ENCODE measurements at places on chromosomes 3 and 15.

- no peak for DNase-seq
Observed at GRCh38 chr3:102714567-102714966, 279.8 kb downstream of the ZPLD1 start.

DNA sequence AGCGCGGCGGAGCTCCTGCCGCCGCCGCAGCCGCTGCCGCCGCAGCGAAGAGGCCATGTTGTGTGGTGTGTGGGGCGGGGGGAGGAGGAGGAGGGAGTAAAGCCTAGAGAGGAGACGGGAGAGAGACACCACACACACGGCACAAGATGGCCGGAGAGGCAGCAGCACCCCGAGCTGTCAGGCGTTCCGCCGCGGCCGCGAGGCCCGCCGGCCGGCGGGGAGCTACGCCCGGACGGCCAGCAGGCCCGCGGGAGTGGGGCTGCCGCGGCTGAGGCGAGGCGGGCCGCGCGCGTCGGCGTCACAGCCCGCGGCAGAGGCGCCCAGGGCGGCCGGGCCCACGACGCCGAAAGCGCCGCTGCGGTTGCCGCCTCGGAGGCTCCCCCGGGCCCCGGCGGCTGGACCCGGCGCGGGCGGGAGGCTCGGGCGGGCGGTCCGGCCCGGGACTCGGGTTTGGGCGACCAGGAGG lies 17.4 kb upstream of the CHD2 start:
- no peak for DNase-seq

- DNase-seq: no peak
Observed at GRCh38 chr15:71055461-71055860, 59.8 kb upstream of the THSD4 start.

DNA sequence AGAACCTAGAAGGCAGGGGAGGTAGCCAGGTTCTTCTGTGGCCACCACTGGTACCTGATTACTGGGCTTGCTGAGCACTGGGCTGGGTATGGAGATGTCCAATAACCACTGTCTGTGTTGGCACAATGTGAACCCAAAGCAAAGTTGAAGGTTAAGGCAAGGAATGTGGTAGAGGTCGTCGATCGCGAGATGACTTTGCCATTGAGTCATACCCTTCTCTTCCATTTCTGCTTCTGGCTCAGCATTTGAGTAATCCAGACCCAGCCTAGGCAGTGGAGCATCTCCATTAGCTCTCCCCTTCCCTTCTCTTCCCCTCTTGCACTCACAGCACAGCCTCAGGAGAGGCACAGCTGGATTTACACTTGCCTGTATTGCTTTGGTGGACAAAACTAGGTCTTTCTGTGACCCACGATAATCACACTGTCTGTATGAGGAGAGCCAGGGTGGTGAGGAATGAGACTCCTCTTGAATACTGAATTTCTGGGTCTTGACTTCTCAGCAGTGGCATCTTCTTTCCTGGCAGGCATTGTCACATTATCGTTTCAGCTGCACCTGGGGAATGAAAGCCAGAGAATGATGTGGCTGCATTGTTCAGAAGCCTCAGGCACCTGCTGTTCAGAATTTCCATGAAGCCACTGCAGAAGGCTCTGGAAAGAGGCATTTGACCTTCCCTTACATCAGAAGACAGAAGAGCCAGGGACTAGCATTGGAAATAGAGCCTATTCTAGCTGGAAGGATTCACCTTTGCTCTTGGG lies 272.6 kb downstream of the PDCD6IP start:
- DNase-seq: no peak

GRCh38 chr15:67758619-67759300 lies 66.5 kb upstream of the SKOR1 start:
- DNase-seq: no peak

- DNase-seq: peak; percentile 19
Observed at GRCh38 chr15:68818769-68819494, 1.8 kb downstream of the ANP32A start.

GRCh38 chr3:156633335-156633734 lies 41.1 kb upstream of the TIPARP start:
- no peak for DNase-seq

DNA sequence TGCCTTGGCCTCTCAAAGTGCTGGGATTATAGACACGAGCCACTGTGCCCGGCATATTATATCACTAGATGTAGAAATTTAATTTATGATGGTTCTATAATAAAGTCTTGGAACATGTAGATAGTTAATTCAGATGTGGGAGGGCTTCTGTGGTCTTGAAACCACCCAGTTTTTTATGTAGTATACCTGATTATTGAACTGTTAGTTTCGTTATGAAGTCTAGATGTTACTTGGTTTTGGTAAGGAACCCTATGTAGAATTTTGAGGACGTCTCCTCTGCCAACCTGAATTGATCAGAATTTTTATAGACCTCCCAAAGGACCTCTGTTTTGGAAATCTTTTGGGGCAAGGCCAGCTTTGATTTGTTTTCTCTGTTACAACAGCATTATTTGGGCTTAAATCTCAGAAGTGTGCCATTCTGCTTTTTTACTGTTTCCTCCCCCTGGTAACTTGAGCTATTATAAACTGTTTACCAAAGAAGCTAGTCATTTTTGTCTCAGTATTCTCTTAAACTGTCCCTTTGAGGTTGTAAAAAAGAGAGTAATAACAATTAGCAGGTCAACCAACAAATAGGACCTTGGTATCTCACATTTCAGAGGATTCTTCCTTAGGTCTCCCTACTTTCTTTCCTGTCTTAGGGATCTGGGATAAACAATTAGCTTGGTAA lies 20.8 kb downstream of the AKAP13 start:
- DNase-seq: no peak

GRCh38 chr15:71162309-71162708 lies 47.0 kb downstream of the THSD4 start:
- DNase-seq: no peak

GRCh38 chr15:86183596-86184491 lies 104.2 kb downstream of the AGBL1 start:
- DNase-seq: peak; percentile 0

GRCh38 chr3:78858174-78858573 lies 909.6 kb downstream of the ROBO1 start:
- no peak for DNase-seq

DNA sequence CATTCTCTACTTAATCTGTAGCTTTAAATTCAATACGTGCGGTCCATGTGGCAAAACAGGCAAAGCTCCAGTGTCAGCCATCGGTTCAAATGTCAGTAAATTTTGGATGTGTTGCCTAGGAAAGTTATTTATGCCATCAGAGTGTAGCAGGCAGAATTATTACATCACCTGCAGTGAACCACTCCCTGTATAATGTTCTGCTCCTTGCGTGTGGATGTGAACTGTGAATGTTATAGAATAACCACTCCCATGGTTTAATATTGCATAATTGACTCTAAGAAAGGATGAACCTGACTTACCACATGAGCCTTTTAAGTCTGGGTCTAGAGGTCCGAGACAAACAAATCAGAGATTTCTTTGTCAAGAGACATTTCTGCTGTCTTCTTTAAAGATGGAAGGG lies 145.5 kb downstream of the GOLIM4 start:
- DNase-seq: no peak

GRCh38 chr3:128815318-128816064 lies 63.9 kb upstream of the ACAD9 start:
- no peak for DNase-seq

GRCh38 chr3:172904711-172905373 lies 154.3 kb downstream of the ECT2 start:
- no peak for DNase-seq

GRCh38 chr3:113571360-113571759 lies 39.0 kb downstream of the SIDT1 start:
- no peak for DNase-seq

GRCh38 chr3:59013611-59014010 lies 36.2 kb downstream of the CFAP20DC start:
- DNase-seq: no peak

DNA sequence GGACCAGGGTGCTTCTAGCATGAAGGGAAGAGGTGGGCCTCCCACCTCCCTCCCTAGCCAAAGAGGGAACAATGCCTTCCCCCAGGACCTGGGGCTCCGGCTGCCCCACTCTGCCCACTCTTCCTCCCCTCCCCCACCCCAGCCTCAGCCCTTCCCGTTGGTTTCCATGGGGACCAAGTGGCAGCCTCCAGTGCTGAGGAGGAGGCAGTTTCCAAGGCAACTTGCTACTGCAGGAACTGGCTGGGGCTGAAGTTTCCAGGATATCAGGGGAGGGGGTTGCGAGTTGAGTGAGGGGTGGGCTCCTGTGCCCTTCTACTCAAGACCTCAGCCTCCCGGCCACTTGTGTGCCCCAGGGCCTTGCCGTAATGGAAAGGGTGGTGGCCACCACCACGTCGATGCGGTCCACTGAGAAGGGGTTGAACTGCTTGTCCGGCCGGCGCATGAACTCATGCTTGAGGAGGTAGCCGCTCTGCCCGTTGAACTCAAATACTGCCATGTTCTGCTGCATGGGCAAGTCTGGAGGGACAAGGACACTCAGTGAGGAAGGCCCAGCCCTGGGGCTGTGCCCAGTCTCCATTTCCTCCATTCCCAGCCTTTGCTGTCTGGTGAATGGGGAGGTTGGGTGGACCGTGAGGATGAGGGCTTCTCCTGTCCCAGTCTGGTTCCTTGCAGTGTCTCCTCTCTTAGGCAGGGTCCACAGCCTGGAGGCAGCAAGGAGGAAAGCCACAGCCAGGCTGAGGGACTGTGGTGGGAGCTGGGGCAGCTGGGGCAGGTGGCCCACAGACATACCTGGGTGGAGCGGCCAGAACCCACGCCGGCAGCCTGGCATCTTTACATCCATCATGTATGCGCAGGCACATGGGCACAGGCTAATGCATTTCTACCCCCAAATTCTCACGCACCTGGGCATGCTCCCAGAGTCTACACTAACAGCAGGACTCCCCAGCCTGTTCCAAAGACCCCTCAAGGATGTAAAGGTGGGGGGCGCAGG lies 11.3 kb upstream of the ANKRD63 start:
- no peak for DNase-seq

DNA sequence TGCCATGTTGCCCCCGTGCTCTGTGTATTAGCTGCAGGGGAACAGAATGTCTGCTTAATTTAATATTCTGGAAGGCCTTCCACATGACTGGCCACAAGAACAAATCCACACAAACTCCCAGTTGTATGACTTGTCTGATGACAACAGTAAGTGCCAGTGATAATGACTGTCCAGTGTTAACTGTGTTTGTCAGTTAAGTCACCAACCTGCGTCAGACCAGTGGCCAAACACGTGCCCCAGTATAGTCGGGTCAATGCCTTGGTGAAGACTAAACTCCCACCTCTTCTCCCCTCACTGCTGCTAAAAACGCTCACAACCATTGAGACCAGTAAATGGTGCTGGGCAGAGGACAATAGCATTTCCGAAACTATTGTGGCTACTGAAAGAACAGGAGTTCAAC lies 9.8 kb upstream of the ATP13A5 start:
- no peak for DNase-seq

DNA sequence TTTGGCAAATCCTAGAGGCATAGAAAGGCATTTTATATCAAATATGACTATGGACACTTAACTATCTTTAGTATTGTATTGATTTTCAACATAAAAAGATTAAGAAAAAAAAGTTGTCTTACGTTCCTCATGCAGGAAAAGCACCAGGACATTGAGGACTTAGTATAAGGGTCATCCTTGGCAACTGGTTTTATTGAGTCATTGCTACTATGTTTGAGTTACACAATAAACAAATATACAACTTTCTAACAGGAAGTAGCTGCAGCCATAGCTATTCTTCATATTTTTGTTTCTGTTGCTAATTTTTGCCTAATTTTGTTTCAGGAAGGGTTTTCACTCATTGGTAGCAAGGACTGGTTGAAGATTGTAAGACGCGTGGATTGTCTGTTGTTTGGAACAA lies 93.0 kb downstream of the NPTN start:
- DNase-seq: no peak

- DNase-seq: no peak
Observed at GRCh38 chr3:51691949-51692348, 14.9 kb upstream of the GRM2 start.

- no peak for DNase-seq
Observed at GRCh38 chr15:35720019-35720418, 174.1 kb upstream of the DPH6 start.

DNA sequence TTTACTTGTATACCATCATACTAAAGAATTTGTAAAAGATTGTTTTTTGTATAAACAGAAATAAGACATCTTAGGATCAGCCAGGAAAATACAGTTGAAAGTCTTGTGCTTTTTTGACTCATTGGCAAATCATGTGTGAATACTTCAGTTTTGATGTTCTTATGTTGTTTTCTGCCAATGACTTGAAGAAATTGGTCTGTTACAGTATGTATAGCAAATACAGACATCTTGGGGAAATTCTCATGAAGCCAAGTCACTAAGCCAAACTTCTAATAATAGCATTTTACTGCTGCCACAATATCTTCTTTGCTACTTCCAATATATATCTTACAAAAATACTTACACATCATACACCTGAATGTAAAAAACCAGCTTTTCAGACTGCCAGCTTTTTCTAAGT lies 83.2 kb downstream of the DZIP3 start:
- no peak for DNase-seq

- DNase-seq: no peak
Observed at GRCh38 chr3:4149296-4149695, 153.9 kb upstream of the SETMAR start.

GRCh38 chr3:51942603-51943450 lies 664 bp downstream of the PARP3 start:
- DNase-seq: no peak

DNA sequence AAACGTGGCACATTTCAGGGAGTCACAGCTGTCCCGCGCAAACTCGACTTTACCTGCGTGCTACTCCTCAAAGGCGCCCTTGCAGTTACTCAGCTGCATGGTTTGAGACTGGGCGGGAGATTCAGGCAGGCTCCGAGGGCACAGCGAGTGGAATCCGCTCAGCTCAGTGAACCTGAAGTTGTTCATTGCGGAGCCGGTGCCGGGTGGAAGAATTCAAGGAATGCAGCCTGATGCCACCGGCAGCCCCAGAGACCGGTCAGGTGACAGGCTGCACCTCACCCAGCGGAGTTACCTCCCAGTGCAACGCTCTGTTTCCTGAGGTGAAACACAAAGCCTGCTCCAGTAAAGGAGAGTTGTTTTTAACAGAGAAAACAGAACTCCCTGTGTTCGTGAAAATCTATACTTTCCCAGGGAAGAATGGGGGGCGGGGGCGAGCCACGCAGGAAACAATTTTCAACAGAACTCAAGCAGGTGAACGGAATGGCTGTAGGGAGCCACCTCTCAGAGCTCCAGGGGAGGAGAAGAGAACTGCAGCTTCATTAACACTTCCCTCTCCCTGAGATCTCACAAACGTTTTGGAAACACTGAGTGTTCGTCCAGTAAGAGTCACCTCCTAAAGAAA lies 3.8 kb downstream of the VEPH1 start:
- no peak for DNase-seq

GRCh38 chr3:74000725-74001124 lies 376.0 kb upstream of the PDZRN3 start:
- DNase-seq: no peak

DNA sequence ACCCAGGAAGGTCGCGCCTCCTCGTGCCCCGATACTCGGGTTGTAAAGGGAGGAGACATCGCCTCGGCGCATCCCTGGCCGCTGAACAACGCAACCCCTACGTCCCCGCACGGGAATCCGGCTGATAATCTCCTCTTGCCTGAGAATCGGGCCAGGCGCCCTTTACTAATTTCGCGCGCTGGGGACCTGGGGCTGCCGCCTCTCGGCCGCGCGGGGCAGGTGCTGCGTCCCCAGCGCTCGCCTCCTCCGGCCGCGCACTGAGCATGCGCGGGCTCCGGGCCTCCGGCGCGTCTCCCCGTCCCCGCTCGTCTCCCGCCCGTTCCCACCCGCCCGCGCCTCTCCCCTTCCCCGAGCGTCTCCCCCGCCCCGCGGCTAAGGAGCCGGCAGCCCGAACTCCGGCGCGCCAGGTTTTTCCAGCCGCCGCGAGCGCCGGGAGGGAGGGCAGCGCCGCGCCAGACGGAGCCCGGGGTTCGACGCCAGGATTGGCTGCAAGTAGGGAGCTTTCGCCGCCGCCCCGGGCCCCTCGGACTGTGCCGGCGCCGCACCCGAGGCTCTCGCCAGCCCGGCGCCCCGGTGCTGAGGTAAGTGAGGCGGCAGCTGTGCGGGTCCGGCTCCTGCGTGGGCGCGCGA lies at the start of gene CNTN4:
TSS of gene CNTN4 (plus strand) at position 469 of the 630 bp plus-strand sequence.
- no peak for DNase-seq

Measured in stimulated activated CD8-positive, alpha-beta memory T cell treated with anti-CD3 and anti-CD28 coated beads, Interleukin-7, amount 100 ng/mL, for 24 hours (primary cell).